ENCODE measurements at places on chromosomes 7 and 10. TPM values are rescaled to one million over a fixed set of nuclear protein-coding genes. Genes with fewer than 3 reads are reported as not detected.

DNA sequence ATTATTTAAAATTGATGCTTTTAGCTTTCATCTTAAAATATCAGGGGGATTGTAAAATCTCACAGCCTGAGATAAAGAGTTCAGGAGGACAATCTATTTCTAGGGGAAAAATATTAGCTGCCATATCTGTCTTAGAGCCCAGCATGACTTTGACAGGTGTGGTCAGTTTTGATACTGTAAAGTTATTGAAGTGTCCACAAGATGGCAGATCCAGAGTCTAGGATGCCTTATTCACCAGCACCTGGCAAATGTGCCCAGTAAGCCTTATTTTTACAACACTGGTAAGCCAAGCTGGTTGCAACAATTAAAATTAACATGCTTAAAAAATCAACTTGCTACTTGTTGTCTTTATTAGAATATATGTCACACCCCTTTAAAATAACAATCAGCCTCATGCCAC, 579.3 kb downstream of the SH2D4B start:
- H3K36me3 ChIP-seq: no peaks in the 10 kb centered on the region
- H3K27me3 ChIP-seq: no peaks in the 10 kb centered on the region

Gene HOXA10
- not detected for total RNA-seq

DNA sequence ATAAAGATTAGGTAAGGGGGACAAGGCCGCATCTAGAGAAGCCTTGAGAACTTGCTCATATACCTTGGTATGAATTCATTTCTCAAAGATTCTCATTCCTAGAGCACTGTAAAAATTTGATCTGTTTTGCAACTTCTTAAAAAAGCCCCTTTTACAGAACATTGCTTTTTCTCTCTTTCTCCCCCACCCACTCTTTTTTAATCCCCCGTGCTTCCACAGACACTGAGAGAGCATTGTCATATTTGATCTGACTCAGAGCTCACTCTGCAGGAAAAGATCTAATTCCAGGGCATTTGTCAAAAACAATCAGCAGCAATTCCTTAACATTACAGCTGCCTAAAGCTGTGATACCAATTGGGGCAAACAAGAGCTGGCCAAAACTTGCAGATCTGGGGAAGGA, 92.0 kb downstream of the ARHGAP22 start:
- no peak overlapping the region for H3K4me3 ChIP-seq
- no peaks in the 10 kb centered on the region for H3K36me3 ChIP-seq
- peaks cover 2% of the 10 kb centered on the region for H3K4me1 ChIP-seq
- no peak overlapping the region for H3K27ac ChIP-seq
- H3K27me3 ChIP-seq: peaks cover 17% of the 10 kb centered on the region
- DNase-seq: no peak

- H3K4me1 ChIP-seq: peaks cover 36% of the 10 kb centered on the region
- DNase-seq: no peak
- H3K4me3 ChIP-seq: no peak overlapping the region
- H3K27ac ChIP-seq: no peak overlapping the region
- peaks cover 5% of the 10 kb centered on the region for H3K36me3 ChIP-seq
Observed at GRCh38 chr7:156898938-156899337, 6.0 kb upstream of the LMBR1 start.

DNA sequence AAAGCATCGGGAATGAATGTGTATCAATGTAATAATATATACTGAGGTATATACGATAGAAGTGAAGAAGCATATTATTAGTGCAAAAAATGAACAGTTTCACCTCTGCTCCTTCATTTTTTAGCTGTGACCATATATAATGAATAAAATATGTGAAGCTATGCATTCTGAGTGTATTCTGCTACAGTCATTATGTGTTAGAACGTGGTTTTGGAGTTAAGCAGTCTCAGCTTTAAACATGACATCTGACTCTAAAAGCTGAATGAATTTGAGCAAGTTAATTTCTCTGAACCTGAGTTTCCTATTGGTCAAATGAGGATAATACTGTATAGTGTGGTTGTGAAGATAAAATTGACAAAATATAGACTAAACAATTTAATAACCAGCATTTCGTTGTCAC, 358.1 kb downstream of the SUGCT start:
- no peaks in the 10 kb centered on the region for H3K27me3 ChIP-seq
- DNase-seq: no peak
- no peaks in the 10 kb centered on the region for H3K36me3 ChIP-seq
- H3K4me1 ChIP-seq: no peaks in the 10 kb centered on the region
- no peak overlapping the region for H3K4me3 ChIP-seq

Gene PPP1R17
- not detected for total RNA-seq

Gene ABCF2
- total RNA-seq: 31.2 TPM

DNA sequence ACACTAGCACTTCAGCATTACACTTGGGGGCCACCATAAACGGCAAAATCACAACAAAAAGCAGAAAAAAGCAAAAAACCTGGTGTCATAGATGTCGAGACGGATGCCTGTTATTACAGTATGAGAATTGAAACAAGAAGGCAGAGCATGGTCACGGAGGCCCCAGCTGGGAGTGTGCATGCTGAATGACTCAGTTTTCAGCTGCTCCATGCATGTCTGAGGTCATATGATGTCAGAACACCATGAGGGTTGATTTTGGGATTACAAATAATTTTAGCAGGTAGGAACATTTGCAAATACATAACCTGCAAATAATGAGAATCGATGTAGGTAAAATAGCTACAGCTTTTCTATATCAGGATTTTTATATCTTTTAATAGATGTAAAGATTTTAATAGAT, 19.1 kb downstream of the ZMYND11 start:
- no peak for DNase-seq
- H3K4me1 ChIP-seq: peaks cover 6% of the 10 kb centered on the region
- peaks cover 30% of the 10 kb centered on the region for H3K36me3 ChIP-seq
- H3K4me3 ChIP-seq: no peak overlapping the region
- no peaks in the 10 kb centered on the region for H3K27me3 ChIP-seq

- H3K36me3 ChIP-seq: no peaks in the 10 kb centered on the region
- H3K4me1 ChIP-seq: no peaks in the 10 kb centered on the region
- no peak for DNase-seq
- H3K4me3 ChIP-seq: no peak overlapping the region
Observed at GRCh38 chr7:153496257-153496656, 555.9 kb upstream of the DPP6 start.

DNA sequence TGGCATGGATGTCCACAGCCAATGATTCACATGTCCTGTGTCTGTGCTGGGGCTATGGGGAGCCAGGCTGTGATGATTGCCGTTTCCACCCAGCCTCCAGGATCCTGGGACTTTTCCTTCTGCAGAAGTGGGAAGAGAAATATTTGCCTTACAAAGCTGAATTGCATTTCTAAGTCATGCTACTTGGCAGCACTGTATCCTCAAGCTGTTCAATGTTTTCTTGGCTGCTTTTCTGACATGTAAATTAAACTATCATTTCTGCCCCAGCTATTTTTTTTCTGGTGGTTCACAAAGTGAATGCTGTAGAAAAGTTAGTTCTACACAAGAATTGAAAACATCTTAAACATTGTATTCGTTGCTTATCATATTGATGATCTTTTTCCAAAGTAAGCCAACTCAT, 51.9 kb upstream of the TCERG1L start:
- H3K36me3 ChIP-seq: no peaks in the 10 kb centered on the region
- no peak overlapping the region for H3K27ac ChIP-seq

Gene RAMP3
- not detected for total RNA-seq

DNA sequence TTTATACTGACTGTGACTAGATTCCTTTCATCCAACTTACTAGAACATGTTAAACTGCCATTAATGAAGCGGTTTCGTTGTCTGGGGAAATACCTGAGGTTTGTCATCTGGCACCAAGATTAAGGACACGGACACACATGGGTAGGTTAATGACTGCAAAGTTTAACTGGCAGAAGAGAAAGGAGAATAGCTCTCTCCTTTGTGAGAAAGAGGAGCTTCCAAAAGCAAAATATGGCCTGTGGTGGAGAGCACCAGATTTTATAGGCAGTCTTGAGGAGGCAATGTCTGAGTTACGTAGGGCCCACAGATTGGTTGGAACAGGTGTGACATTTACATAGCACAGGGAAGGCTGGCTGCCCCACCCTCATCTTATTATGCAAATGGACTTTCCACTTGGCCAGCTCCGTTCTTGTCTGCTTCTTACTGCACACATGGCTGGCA, 1193.0 kb upstream of the CELF2 start:
- H3K36me3 ChIP-seq: no peaks in the 10 kb centered on the region
- H3K27me3 ChIP-seq: no peaks in the 10 kb centered on the region
- no peaks in the 10 kb centered on the region for H3K4me1 ChIP-seq
- H3K27ac ChIP-seq: no peak overlapping the region
- no peak for DNase-seq

Gene ANXA8L1
- not detected for total RNA-seq

- H3K4me3 ChIP-seq: no peak overlapping the region
- H3K36me3 ChIP-seq: no peaks in the 10 kb centered on the region
- no peak for DNase-seq
- H3K4me1 ChIP-seq: no peaks in the 10 kb centered on the region
- H3K27me3 ChIP-seq: peaks cover 5% of the 10 kb centered on the region
Observed at GRCh38 chr10:125683821-125684220, 858 bp upstream of the TEX36 start.

DNA sequence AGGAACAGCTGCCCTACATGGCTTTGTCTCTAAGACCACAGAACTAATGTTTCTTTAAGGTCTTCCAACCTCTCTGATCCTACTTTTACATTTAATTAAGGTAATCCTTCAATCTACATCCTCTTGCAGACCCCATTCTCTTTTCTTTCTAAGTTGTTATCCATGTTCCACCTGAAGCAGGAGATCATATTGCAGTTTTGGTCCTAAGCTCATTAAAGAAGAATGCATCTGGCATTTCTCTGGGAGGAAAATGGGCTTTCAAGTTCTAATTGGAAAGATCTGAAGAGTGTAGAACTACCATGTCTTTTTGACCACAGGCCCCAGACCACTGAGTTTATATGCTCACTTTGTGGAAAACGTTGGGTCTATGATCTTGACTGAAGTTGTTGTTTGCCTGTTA, 111.2 kb downstream of the SEM1 start:
- no peak overlapping the region for H3K27ac ChIP-seq
- no peaks in the 10 kb centered on the region for H3K36me3 ChIP-seq
- H3K4me3 ChIP-seq: no peak overlapping the region
- peaks cover 18% of the 10 kb centered on the region for H3K27me3 ChIP-seq
- no peaks in the 10 kb centered on the region for H3K4me1 ChIP-seq

Gene OR2A2
- total RNA-seq: not detected

GRCh38 chr10:45653454-45653853, 19.1 kb downstream of the ZFAND4 start:
- peaks cover 27% of the 10 kb centered on the region for H3K4me1 ChIP-seq
- no peak overlapping the region for H3K27ac ChIP-seq

DNA sequence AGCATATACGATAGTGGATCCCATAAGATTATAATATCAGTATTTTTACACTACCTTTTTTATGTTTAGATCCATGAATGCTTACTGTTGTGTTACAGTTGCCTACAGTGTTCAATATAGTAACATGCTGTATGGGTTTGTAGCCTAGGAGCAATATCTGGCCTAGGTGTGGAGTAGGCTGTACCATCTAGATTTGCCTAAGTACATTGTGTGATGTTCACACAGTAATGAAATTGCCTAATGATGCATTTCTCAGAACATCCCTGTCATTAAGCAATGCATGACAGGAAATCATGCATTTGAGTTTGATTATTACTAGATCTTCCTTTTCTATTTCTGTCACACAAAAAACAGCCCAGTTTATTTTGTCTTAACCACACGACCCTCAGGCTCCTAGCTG, 14.5 kb downstream of the CBX3 start:
- H3K27me3 ChIP-seq: no peaks in the 10 kb centered on the region
- no peak for DNase-seq
- no peak overlapping the region for H3K27ac ChIP-seq
- H3K36me3 ChIP-seq: peaks cover 21% of the 10 kb centered on the region

DNA sequence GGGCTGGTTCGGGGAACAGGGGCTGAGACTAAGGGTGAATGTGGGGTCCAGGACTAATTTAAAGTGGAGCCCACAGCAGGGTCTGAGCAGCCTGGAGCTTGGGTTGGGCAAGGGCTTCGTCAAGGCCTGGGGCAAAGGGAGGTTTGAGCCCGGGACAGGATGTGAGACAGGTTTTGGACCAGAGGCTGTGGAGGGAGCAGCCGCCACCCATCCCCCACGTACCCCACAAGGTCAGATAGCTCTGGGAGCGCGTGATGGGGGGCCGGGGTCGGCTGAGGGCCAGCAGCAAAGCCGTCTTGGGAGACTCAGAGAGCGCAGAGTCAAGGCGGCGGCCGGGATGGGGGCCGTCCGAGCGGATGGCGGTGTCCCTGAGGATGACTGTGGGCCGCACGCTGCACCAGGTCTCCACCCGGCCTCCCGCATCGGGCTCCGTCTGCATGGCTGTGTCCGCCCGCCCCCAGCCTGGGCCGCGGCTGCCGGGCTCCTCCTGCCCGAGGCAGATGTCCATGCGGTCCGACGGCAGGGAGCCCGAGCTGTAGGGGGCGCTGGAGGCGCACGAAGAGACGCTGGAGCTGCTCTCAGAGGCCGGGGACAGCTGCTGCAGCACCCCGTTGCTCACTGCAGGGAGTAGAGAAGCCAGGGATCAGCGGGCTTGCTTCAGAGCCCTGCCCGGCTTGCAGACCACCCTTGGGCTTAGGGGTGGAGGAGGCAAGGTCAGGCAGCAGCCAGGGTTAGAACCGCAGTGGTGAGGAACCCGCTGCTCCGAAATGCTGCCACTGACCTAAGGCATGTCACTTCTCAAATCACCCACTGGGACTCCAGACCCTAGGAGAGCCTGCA, 12.1 kb downstream of the PDZD7 start:
- no peak overlapping the region for H3K27ac ChIP-seq
- no peak overlapping the region for H3K4me3 ChIP-seq
- no peaks in the 10 kb centered on the region for H3K36me3 ChIP-seq
- H3K4me1 ChIP-seq: peaks cover 10% of the 10 kb centered on the region
- peak; percentile 85 for DNase-seq

DNA sequence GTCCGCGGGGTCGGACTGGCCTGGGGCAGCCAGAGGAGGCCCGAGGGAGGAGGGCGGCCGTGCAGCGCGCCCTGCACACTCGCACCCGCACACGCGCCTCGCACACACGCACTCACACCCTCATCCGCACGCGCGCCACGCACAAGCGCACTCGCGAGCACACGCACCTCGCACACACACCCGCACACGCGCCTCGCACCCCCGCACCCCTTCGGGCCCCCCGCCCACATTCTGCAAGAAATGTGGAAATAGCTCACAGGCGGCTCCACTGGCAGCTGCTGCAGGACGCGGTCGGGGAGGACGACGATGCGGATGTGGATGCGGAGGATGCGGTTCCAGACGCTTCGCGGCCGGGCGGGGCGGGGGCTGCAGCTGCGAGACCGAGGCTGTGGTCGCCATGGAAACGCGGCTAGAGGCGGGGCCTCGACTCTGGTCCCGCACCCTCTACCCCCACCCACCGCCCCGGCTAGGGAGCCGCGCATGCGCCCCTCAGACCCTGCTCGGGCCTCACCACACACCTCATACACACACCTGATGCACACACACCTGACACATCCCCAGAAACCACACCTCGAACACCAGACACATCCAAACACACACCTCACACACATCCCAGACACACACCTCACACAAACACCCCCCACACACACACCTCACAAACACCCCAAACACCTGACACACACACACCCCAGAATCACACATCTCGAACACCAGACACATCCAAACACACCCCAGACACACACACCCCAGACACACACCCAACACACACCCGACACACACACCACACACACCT, at the start of gene CALY:
CALY (minus strand) TSS at position 320 of the 793 bp plus-strand sequence. CDS start 7,907 bp downstream, outside the sequence.
- H3K4me1 ChIP-seq: peaks cover 1% of the 10 kb centered on the region
- no peak within 1 kb of the TSS for H3K27ac ChIP-seq
- no peaks in the 10 kb centered on the region for H3K36me3 ChIP-seq
- H3K4me3 ChIP-seq: peak within 1 kb of the TSS; percentile 53

Data from activated naive CD8-positive, alpha-beta T cell treated with anti-CD3 and anti-CD28 coated beads, Interleukin-2, amount 10 ng/mL, durations not matched to agents 7 days and 5 days (primary cell).